ENCODE measurements at places on chromosomes 5 and 9.

- no peak for DNase-seq
These were observed 142.9 kb downstream of the ATPSCKMT start for GRCh38 chr5:10106806-10107205.

DNA sequence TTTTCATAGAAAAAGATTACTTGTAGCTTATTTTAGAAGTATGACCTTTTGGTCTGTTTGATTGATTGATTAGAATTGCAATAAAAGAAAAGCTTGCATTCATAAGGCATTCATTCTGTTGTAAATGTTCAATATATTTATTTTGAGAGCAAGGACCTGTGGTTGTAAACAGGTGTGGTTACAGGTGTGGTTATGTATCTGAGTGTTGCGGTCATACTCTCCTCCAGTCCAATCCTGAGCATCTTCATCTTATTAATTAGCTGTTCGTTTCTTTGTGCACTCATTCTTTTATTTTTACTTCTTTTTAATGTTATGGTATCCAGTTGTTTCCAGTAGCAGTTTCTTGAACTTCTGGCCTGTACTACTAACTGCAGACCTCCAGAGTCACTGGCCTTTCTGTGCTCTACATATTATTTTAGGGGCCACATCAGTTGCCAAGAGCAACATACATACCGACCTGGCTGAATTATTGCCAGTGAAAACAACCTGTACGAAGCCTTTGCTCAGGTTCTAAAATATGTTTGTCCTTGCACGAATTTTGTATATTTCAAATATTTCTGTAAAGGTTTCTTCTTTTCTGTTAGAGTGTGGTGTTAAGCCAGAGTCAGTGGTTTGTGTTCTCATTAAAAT, 128.7 kb downstream of the CDC42SE2 start:
- DNase-seq, result no peak

GRCh38 chr5:147512659-147513379, 3.0 kb upstream of the DPYSL3 start:
- no peak for DNase-seq

- peak; percentile 51 for DNase-seq
These were observed 6.5 kb downstream of the TMEM161B start for GRCh38 chr5:88262116-88262515.

DNA sequence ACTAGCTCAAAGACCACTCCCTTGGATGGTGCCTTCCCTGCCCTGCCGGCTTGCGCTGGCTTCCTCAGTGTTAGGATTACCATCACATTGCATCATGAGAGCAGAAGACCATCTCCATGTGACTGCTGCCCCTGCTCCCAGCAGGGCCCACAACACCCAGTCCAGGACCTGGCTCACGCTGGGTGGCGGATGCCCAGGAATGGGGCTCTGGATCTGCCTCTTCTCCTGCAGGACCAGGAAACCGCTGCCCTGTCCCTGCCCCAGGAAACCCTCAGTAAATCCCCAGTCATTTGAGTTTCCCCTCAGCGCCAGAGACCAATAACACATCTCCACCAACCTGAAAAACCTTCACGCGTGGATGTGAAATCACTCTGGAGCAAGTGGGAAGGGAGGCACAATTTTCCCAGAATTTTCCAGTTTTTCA, 3.3 kb upstream of the RNF44 start:
- DNase-seq, result no peak

- no peak for DNase-seq
These were observed 8.9 kb downstream of the SMIM23 start for GRCh38 chr5:171794470-171794960.

GRCh38 chr5:146047396-146047795, 58.0 kb downstream of the PLAC8L1 start:
- DNase-seq, result peak; percentile 73

DNA sequence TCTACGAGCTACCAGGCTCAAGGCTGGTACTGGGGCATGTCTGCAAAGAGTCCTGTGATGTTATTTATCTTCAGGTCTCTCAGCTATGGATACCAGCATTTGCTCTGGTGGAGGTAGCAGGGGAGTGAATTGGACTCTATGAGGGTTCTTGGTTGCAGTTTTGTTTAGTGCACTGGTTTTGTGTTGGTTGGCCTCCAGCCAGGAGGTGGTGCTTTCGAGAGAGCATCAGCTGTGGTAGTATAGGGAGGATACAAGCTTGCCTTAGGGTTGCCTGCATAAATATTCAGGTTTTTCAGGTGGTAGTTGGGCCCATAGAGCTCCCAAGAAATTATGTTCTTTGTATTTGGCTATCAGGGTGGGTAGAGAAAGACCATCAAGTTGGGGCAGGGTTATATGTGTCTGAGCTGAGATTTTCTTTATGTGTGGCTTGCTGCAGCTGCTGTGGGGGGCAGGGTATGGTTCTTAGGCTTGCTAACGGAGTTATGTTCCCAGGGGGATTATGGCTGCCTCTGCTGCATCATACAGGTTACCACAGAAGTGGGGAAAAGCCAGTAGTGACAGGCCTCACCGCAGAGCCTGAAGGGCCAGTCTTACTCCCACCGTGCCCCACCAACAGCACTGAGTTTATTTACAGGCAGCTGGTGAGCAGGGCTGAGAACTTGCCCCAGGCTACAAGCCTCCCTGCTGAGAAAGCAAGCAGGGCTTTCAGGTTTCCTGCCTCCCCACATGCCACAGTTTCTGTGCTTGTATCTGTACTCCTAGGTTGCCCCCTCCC, 9.7 kb upstream of the RIOK2 start:
- peak; percentile 85 for DNase-seq

DNA sequence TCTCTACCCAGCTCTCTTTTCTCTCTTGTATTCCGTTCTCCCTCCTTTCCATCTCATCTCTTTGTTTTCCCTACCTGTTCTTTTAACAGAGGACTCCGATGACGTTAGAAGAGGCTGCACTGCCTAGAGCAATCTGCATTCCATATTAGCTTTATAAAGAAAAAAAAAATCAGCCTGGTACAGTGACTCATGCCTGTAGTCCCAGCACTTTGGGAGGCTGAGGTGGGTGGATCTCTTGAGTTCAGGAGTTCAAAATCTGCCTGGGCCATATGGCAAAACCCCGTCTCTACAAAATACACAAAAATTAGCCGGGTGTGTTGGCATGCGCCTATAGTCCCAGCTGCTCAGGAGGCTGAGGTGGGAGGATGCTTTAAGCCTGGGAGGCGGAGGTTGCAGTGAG, 49.0 kb downstream of the DAPK1 start:
- DNase-seq, result peak; percentile 85

GRCh38 chr9:87236546-87236945, 261.1 kb upstream of the DAPK1 start:
- DNase-seq, result no peak

- no peak for DNase-seq
These were observed 54.0 kb downstream of the SLC22A5 start for GRCh38 chr5:132423438-132423898.

DNA sequence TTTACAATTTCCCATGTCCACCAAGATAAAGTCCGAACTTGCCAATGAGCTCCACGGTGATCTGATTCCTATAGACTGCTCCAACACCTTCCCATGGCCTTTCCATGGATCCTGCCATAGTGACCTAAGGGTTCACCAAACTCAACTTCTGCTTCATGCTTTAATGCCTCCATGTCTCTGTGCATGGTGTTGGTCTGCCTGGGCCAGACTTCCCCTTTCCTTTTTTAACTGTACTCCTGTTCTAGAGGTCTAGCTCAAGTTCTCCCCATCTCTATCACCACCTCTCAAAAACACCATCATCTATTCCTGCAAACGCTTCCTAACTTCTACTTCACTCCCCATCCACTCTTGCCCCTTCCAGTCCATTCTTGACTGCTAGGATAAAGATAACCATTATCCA, 14.8 kb upstream of the SMARCA2 start:
- no peak for DNase-seq

- DNase-seq, result no peak
These were observed 9.4 kb downstream of the ANKS6 start for GRCh38 chr9:98786750-98787510.

- DNase-seq, result no peak
These were observed 157.8 kb downstream of the NXNL2 start for GRCh38 chr9:88692827-88693226.

DNA sequence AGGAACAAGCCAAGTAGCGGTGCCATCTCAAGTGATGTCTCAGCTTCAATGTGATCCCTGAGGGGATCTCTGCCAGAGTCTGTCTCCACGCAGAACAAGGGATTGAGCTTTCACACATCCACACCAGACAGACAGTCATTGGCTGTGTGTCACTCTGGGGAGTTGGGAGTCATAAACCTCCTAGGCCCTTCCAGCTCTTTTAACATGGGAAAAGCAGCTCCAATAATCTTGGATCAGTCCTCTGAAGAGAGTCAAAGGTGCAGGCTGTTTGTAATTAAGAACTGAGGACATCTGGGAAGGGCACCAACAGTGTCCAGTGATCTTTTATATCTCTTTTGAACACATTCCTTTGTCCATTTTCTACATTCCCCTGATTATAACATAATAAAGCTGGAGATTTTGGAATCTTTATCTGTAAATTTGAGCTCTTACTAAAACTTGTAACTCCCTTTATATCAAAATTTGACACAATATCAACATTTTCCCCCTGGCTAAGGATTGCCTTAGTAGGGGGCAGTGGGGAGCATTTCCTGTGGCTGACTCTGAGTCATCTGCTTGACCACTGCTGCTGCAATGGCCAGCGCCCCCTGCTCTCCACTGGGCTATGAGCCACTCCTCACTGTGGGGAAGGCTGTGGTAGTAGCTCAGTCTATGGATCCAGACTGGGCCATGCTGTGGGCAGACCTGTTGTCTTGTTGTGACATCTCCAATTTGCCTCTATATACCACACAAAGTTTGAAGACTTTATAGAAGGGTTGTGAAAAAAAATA, 284.4 kb downstream of the OSTF1 start:
- peak; percentile 22 for DNase-seq

GRCh38 chr9:128249558-128249907, 26.3 kb downstream of the GOLGA2 start:
- DNase-seq, result no peak

DNA sequence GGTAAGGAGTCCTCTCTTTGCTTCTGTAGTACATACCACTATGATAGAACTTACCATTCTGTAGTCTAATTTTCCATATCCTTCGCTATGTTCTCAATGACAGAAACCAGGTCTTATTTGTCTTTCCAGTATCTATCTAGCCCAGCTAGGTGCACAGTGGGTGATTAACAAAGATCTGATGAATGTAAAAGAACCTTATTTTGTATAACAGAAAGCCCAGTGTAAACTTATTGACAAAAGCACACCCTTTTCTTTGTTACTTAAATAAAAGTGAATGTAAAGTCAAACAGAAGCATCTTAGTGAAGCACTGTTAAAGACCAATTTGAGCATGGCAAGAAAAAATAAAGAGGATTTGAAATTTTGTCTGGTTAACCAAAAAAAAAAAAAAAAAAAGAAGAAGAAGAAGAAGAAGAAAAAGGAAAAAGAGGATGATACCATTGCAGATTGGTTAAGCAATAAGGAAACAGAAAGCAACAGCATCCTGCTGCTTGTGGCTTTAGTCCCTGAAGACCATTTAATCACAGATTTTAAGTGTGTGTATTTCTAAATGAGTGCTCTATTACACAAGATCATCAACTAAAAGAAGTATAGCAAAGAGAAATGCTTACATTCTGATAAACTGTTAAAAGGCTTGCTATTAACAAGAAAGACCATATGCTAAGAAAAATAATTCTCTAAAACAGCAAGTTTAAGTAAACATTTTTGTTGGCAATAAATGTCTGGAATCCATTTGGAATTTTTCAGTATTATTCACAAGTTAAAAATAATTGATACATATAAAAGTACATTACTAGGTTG, 21.2 kb downstream of the MEGF9 start:
- DNase-seq, result no peak

GRCh38 chr5:168467755-168468330, 18.4 kb upstream of the RARS1 start:
- DNase-seq, result no peak

- no peak for DNase-seq
These were observed 252.3 kb upstream of the SLC24A2 start for GRCh38 chr9:20040991-20041696.

DNA sequence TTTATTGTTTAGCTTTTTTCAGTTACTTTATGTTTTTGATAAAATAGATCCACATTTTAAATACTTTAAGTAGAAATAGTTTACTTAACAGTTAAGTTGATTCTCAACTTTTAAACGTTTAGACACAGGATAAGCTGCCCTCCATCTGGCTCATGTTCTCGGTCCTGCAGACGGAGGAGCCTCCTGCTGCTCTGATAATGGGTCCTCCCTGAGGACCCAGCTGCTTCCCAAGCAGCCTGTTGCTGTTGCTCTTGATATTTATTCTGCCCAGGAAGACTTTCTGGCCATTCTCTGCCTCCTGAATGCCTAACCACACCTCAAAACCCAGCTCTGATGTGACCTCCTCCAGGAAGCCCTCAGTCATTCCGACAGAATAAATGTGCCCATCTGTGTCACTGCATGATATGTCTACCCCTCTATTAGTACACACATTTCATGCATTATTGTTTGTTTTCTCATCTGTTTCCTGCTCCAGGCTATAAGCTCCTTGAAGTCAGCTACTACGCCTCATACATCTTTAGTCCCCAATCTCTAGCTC, 267.2 kb upstream of the MSX2 start:
- DNase-seq, result no peak

DNA sequence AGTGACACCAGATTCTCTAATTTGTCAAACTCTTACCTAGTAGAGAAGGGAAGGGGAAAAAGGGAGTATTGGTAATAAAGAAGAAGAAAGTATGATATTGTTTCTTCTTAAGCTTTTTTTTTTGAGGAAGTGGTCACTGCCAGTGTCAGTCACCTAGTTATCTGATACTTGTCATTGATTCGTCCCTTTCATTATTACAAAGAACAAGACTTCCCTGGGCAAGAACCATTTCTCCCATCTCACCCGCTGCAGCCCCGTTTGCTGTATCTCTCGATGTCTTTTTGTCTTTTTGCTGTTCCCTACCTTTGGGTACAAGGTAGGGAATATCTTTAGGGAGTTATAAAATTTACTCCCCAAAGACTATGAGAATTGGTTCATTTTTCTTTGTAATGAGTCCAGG, 249.0 kb downstream of the ARHGAP26 start:
- no peak for DNase-seq

DNA sequence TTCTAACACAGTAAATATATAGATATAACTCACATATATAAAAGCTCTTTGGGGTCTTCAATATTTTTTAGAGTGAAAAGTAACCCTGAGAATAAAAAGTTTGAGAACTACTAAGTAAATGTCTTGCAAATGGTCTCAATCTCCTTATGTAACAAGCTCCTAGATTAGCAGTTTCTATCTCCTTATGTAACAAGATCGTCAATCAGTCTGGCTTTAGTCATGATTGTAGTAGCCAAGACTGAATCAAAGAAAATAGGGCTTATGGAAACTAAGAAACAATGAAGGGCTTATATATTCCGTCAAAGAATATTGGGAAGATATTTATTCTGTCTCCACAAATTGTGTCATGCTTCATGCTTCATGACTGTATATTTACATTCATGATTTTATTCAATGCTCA, 22.4 kb upstream of the FREM1 start:
- DNase-seq, result no peak
